NCI-H1092 treated with DMSO at 0.1 percent for 48 hours (cell line): ENCODE measurements at places on chromosomes 16 and 17.

DNA sequence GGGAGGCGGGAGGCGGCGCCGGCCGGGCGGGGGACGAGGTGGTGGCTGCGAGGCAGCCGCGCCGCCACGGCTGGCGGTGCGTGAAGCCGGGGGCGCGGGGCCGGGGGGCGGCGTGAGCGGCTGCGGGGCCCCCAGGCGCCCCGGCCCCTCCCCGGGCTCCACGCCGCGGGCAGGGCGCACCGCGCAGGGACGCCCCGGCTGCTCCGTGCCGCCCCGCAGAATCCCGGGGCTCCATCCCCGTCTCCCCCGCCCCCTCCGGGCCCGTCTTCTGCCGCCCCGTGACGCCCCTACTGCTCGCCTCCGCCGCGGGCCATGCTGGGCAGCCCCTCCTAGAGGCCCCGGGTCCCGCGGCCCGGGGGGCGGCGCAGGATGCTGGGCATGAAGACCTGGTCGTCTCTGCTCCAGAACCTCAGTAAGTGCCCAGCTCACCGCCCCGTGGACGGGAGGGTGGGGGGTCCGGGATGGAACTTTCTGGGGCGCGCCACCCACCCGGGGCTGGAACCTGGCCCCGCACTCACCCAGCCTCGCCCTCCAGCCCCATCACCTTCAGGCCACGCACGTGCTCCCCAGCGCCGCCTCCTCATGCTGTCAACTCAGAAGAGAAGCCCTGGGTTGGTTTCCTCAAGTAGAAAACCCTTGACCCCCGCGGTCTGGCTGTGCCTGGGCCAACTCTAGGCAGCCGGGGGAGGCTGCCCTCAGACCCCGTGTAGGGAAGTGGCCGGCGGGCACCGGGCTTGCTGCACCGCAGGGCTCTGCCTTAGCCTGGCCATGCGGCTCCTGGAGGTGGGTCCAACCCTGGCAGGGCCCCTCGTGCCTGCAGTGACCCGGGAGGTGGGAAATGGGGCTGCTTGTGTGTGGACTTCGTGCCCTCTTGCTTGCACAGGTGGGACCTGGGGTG is 150.2 kb upstream of the GSE1 start:
- DNase-seq: no peak

DNA sequence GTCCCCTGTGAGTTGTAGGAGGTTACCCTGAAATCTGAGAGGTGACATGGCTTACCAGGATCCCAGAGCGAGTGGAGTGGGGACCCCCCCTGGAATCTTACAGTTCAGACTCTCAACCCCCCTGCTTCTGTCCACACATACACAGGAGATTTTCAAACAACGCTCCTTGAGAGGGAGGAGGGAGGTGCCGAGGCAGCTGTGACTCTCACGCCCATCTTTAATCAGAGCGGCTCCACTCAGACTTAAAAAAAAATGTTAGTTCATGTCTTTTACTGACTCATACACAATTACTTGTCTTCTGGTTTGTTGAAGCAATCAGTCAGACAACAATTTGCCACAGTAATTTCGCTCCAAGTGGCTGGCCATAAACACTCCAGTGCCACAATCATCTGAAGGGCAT is 15.4 kb upstream of the TMEM220 start:
- DNase-seq: no peak

GRCh38 chr17:57622683-57623433 is 122.2 kb downstream of the CCDC182 start:
- no peak for DNase-seq

- DNase-seq: no peak
Observed at GRCh38 chr17:78184351-78184750, 2.5 kb downstream of the TK1 start.

DNA sequence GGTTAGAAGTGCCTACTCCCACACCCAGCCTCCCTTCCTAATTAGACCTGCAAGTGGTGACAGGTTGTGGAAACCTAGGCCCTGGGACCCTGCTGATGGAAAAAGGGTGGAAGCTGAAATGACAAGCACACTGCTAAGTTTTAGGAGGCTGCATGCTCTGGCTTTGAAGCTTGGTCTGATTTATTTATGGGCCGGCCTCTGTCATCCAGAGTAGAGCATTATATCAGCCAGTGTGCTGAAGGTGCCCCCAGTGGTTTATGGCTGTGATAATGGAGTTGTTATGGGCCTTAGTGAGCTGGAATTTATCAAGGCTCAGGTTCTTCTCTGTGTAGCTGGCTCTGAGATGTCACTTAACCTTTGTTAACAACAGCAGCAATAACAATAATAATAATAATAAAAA is 142.6 kb downstream of the UTP18 start:
- no peak for DNase-seq

GRCh38 chr17:5892921-5893675 is 177.1 kb upstream of the WSCD1 start:
- DNase-seq: no peak

- DNase-seq: no peak
Observed at GRCh38 chr16:65786916-65787315, 579.6 kb upstream of the CDH5 start.

DNA sequence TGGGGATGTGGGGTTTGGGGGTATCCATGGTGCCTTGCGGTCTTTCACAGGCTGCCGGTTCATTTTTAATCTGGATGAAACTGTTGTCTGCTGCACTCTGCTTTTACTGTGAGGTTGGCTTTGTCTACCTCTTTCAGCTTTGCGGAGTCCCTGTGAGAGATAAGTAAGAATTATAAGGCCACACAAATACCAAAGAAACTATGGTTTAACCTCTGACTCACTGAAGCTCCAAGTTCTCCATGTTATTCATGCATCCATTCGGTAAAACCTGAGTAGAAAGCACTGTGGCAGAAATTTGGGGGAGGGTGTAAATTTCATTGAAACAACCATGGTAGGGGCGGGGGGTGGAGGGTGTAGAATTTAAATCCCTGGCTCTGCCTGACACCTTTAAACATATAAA is 30.5 kb downstream of the KIAA0753 start:
- no peak for DNase-seq

DNA sequence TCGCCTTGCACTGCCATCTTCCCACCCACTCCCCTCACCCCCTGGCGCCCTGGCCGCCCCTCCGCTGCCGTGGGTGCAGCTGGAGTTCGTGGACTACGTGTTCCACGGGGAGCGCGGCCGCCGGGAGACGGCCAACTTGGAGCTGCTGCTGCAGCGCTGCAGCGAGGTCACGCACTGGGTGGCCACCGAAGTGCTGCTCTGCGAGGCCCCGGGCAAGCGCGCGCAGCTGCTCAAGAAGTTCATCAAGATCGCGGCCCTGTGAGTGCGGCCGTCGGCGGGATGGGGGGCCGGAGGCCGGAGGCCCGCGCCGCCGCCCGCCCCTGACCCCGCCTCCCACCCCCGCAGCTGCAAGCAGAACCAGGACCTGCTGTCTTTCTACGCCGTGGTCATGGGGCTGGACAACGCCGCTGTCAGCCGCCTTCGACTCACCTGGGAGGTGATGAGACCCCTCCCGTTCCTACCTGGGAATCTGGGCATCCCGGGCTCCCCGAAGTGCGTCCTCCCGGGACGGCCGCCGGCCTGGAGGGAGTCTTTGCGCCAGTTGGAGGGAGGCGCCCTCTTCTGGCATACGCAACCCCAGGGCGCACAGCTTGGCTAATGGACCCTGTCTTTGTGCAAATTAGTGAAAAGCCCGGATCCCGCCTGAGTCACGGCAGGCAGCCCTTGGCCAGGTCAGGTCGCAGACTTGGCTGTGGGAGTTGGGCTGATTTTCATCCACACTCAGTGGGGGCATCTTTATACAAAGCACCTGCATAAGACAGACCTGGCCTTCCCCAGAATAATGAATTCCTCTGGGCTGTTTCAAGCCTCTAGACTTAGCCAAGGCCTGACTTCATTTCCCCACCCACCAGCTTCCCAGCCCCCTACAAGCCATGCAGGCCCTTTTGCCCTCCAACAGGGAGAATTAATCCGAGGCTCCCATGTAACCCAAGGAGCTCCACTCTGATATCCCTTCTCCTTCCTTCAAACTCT is 14.3 kb downstream of the RAPGEFL1 start:
- DNase-seq: peak; percentile 48

GRCh38 chr17:39870776-39871175 is 2.8 kb downstream of the ZPBP2 start:
- no peak for DNase-seq

DNA sequence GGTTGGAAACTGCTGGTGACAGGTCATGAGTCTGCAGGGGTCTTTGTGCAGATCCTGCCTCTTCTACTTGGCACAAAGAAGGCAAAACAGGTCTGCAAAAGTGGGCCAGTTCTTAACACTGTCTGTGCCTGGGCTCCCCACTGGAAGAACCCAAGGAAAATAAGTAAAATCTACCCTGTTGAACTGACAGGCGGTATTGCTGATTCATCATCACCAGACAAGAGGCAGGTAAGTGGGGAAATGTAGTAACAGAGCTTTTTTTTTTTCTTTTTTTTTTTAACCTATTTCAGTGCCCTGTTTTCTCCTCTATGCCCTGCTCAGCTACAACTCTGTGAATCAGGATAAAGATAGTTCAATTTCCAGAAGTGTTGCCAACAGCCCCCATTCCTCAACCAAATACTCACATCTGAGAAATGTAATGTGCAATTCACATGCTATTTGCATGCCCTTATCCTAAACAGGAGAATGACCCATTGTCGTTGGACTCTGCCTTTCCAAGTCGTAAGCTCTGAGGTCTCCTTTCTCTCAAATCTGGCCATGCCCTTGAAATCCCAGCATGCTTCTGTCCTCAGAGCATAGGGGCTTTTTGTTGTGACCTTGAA is 237.0 kb downstream of the SOX9 start:
- no peak for DNase-seq

- no peak for DNase-seq
Observed at GRCh38 chr16:85449191-85449884, 163.8 kb upstream of the GSE1 start.

- DNase-seq: no peak
Observed at GRCh38 chr17:72338847-72339790, 218.3 kb downstream of the SOX9 start.

DNA sequence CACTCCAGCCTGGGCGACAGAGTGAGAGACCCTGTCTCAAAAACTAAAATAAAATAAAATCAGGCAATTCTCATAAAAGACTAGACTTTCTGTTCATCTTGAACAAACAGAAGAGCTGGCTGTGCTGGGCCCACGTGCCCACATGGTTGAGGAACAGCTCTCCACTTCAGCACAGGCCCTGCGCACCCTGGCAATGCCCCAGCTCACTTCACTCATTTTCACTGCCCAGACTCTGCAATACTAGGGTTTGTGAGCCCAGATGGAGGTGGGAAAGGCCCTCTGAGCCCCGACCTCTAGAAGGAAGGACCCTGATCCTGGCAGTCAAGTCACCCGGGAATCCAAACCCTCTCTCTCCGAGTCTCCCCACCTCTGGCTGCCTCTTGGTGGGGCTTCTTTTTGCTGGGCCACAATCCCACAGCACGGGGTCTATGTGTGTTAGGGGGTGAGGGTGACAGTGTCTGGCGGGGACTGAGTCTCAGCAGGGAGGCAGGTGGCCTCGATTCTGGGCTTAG is 14.8 kb downstream of the MYLK3 start:
- DNase-seq: no peak

- DNase-seq: peak; percentile 22
Observed at GRCh38 chr16:71807905-71808592, 585 bp downstream of the AP1G1 start.

GRCh38 chr17:7260651-7261378 is 1.5 kb downstream of the CLDN7 start:
- DNase-seq: no peak
